ENCODE measurements at places on chromosomes 7 and 10.
A peak's percentile ranks its signal among the peaks of the same experiment; 100 is the strongest.

DNA sequence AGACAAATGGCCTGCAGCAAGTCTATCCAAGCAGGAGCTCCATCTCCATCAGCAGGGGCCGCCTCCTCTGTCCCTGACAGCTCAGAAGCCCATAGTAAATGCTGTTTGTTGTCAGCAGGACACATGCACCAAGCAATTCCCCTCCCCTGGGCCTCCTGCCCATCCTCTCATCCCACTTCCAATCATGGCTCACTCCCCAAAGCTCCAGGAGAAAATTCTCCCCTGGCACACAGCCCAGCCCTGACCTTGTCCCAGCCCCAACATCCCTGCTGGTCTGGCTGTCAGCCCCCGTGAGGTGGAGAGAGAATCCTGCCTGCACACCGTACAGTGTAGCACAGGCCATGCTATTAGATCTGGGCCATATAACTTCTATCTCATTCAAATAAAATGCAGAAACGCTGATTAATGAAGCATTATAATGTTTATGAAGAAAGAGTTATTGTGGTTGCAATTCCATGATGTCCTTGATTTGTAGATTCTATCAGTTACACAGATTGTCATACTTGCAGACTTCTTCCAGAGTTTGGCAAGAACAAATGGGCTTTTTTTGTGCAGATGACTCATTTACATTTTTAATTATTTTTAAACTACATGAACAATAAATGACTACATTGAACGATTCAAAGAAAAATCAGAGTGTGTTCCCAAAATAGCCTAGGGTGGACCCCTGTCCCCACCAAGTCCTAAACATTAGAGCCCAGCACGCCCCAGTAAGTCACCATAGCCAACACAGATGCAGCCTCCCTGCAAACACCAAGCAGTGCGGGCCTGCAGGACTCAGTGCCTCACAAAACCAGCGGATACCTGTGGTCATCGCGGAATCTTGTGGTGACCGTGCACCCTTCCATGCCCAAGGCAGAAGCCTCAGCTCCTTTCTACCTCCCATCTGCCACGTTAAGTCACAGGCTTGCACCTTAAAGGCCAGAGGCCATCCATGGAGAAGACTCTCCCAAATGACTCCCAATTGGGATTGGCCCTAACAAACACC, 70.1 kb downstream of the COBL start:
- no peaks in the 10 kb centered on the region for H3K36me3 ChIP-seq
- no peak overlapping the region for H3K4me3 ChIP-seq
- DNase-seq = no peak
- H3K27ac ChIP-seq = no peak overlapping the region
- H3K4me1 ChIP-seq = no peaks in the 10 kb centered on the region

DNA sequence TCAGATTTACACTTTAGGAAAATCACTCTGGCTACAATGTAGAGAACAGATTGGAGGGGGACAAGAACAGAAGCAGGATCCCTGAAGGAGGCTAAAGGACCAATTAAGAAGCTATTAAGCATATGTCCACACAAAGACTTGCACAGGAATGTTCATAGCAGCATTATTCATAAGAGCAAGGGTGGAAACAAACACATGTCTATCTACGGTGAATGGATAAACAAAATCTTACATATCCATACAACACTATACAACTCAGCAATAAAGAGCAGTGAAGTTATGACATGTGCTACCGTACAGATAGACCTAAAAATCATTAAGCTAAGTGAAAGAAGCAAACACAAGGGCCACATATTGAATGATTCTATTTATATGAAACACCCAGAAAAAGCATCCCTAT, 10.4 kb downstream of the CHCHD3 start:
- DNase-seq = no peak
- H3K36me3 ChIP-seq = no peaks in the 10 kb centered on the region
- no peaks in the 10 kb centered on the region for H3K4me1 ChIP-seq
- H3K27ac ChIP-seq = no peak overlapping the region

DNA sequence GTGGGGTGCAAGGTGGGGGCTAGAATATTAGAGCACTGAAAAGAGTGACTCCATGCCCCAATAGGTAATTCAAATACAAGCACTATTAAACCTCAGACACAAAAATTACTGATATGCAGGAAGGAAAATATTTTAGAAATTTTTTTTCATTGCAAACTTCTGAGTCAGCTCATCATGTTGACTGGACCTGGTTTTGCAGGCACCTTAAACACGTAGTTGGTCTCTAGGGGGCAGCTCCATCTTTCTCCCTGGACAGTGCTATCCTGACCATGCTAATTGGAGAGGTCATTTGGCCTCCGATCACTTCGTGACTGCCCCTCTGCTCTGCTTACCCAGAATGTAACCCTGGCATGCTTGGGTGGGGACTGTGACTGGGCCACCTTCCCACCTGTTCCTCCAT, 368.4 kb upstream of the MKI67 start:
- H3K4me1 ChIP-seq = no peaks in the 10 kb centered on the region
- no peak overlapping the region for H3K27ac ChIP-seq
- no peaks in the 10 kb centered on the region for H3K27me3 ChIP-seq
- no peak overlapping the region for H3K4me3 ChIP-seq

DNA sequence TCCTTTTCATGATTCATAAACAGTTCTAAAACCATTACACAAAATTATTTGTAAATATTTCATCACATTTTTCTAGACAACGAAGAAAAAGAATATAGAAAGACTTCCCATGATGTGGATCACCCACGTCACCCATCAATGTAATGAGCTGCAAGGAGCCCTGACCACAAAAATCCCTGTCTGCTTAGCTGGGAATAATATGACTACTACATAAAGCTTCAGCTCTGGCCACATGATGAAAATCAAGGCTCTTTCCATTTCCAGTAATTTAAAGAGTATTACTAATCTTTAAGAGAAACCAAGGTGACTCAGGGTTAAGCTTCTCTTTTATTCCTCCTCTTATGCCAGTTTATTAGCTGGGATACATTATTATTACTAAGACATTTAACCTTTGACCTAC, 180.8 kb upstream of the CACNA2D1 start:
- no peak overlapping the region for H3K27ac ChIP-seq
- DNase-seq = no peak
- no peaks in the 10 kb centered on the region for H3K36me3 ChIP-seq
- H3K4me3 ChIP-seq = no peak overlapping the region
- no peaks in the 10 kb centered on the region for H3K27me3 ChIP-seq

- no peak overlapping the region for H3K4me3 ChIP-seq
- no peak overlapping the region for H3K27ac ChIP-seq
- no peaks in the 10 kb centered on the region for H3K27me3 ChIP-seq
- no peak for DNase-seq
- H3K4me1 ChIP-seq = peaks cover 12% of the 10 kb centered on the region
These were observed 39.9 kb upstream of the FGL2 start for GRCh38 chr7:77239471-77239870.

- no peaks in the 10 kb centered on the region for H3K36me3 ChIP-seq
- H3K27me3 ChIP-seq = no peaks in the 10 kb centered on the region
- H3K4me1 ChIP-seq = peaks cover 16% of the 10 kb centered on the region
- no peak overlapping the region for H3K4me3 ChIP-seq
- no peak for DNase-seq
These were observed 20.8 kb downstream of the RALA start for GRCh38 chr7:39644170-39644569.

- no peaks in the 10 kb centered on the region for H3K4me1 ChIP-seq
- no peak for DNase-seq
- no peak overlapping the region for H3K4me3 ChIP-seq
- no peak overlapping the region for H3K27ac ChIP-seq
- H3K27me3 ChIP-seq = no peaks in the 10 kb centered on the region
These were observed 75.7 kb downstream of the ANKRD7 start for GRCh38 chr7:118300177-118300576.

GRCh38 chr7:127983804-127984332, 47.4 kb downstream of the LRRC4 start:
- H3K27ac ChIP-seq = no peak overlapping the region
- peaks cover 9% of the 10 kb centered on the region for H3K4me1 ChIP-seq

DNA sequence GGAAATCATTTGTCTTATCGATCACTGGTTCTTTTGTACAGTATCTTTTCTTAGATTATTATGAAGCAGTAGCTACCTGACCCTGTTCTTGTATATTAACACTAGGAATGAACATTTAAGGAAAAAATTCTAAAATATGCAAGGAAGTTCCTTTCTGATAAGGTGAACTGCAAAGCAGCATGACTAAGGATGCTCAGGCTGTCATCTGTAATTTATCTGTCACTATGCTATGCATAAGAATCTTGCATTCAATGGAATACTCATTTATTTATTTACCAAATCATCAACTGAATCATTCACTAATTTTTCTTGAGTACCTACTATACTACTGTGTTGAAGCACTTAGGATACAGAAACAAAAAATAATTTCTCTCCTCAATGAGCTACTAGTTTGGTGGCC, 5.8 kb downstream of the GSDME start:
- no peak overlapping the region for H3K4me3 ChIP-seq
- H3K36me3 ChIP-seq = no peaks in the 10 kb centered on the region
- peaks cover 8% of the 10 kb centered on the region for H3K4me1 ChIP-seq
- DNase-seq = no peak

- H3K4me1 ChIP-seq = peaks cover 42% of the 10 kb centered on the region
- H3K4me3 ChIP-seq = peak overlapping the region; percentile 88
- DNase-seq = peak; percentile 35
- no peaks in the 10 kb centered on the region for H3K27me3 ChIP-seq
- no peaks in the 10 kb centered on the region for H3K36me3 ChIP-seq
These were observed 782 bp downstream of the IFIT5 start for GRCh38 chr10:89414879-89415821.

GRCh38 chr10:45136256-45136655, 135.5 kb downstream of the ZNF22 start:
- H3K27me3 ChIP-seq = no peaks in the 10 kb centered on the region
- DNase-seq = no peak
- no peak overlapping the region for H3K27ac ChIP-seq
- H3K4me1 ChIP-seq = no peaks in the 10 kb centered on the region

DNA sequence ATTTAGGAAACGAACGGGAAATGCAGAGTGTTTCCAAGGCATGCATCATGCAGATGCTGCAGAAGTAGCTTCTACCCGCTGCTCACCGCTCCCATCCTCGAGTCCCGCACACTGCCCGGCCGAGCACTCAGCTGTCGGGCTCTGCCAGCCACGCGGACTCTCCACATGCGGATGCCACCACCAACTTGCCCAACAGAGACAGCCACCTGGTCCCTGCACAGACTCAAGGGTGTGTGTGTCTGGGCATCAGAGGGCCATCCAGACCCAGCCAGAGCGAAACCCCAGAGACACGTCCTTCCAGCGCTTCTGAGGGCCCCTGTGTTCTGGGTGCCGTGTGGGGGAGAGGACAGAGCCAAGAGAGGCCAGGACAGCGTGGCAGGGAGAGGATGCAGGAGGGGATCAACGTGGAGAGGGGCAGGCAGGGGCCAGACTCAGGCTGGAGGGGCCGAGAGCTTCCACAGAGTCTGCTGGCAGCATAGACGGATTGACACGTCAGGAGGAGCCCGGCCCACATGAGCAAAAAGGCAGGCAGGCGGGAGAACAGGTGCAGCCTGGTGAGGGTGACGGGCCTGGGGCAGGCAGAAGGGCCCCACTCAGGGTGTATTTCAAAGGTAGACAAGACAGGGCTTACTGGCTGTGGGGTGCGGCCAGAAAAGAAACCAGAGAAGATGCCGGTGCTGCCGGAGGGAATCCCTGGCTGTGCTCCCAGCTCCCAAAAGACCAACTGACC, 18.3 kb downstream of the GPER1 start:
- no peak overlapping the region for H3K27ac ChIP-seq
- no peaks in the 10 kb centered on the region for H3K36me3 ChIP-seq
- DNase-seq = no peak
- peaks cover 10% of the 10 kb centered on the region for H3K4me1 ChIP-seq
- no peaks in the 10 kb centered on the region for H3K27me3 ChIP-seq

DNA sequence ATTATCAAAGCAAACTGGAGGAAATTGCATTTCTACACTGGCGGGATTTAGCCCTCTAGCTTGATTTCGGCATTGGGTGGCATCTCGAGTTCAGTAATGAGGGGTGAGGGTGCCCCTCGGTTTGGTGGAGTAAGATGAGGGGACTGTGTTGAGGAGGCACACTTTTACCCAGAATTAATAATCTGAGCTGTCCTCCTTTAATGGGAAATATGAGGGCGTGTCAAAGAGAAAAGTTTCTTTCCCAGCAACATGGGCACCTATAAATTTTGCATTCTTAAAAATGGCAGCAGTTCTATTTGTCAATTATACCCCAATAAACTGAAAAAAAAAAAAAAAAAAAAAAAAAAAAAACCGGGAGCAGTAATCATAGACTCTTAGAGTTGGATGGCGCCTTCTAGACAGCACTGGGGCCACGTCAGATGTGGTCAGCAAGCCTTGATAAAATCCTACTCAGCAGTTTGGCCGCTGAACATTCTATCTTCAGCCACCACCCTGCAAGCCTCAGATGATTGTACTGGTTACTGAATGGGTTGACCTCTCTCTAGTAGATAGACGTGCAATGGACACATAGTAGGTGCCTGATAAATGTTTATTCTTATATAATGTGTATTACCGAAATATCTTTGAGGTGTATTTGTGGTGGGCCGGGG, 931 bp downstream of the PAPSS2 start:
- peak overlapping the region; percentile 49 for H3K4me3 ChIP-seq
- H3K27me3 ChIP-seq = peaks cover 15% of the 10 kb centered on the region
- peaks cover 6% of the 10 kb centered on the region for H3K4me1 ChIP-seq
- no peak for DNase-seq
- no peak overlapping the region for H3K27ac ChIP-seq

GRCh38 chr10:101123815-101124617, 7.1 kb upstream of the TLX1 start:
- no peak for DNase-seq
- H3K4me1 ChIP-seq = peaks cover 22% of the 10 kb centered on the region

GRCh38 chr7:156639426-156640256, 933 bp upstream of the RNF32 start:
- H3K27ac ChIP-seq = peak overlapping the region; percentile 83
- no peak for DNase-seq
- H3K27me3 ChIP-seq = no peaks in the 10 kb centered on the region

- no peak overlapping the region for H3K4me3 ChIP-seq
- DNase-seq = no peak
- H3K36me3 ChIP-seq = no peaks in the 10 kb centered on the region
- peaks cover 9% of the 10 kb centered on the region for H3K4me1 ChIP-seq
These were observed 26.1 kb upstream of the DNAJC1 start for GRCh38 chr10:22029445-22030236.

DNA sequence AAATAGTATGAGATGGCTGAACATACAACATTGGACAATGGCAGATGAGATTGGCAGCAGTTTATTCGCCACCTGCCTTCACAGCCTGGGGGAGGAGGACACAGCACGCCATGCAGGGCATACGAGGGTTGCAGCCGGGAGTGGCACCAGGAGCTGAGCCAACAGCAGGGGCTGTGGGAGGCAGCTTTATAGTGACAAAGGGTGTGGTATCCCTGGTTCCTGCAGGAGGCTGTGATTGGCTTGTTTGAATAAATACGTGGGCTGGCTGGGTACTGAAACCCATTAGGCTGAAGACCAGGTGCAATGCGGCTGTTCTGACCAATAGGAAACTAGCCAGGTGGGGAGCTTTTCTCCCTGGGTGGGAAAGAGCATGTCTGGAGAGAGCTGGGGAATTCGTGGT, 68.9 kb upstream of the LEP start:
- no peak overlapping the region for H3K27ac ChIP-seq
- H3K4me3 ChIP-seq = no peak overlapping the region
- no peak for DNase-seq
- peaks cover 10% of the 10 kb centered on the region for H3K4me1 ChIP-seq
- H3K36me3 ChIP-seq = no peaks in the 10 kb centered on the region

All from CD8-positive, alpha-beta memory T cell (primary cell).